ENCODE measurements at places on chromosomes 6 and 20. TPM values are rescaled to one million over a fixed set of nuclear protein-coding genes. Genes with fewer than 3 reads are reported as not detected.
A peak's percentile ranks its signal among the peaks of the same experiment; 100 is the strongest.

The SNX5 gene
- 102 TPM for total RNA-seq

GRCh38 chr6:21928827-21929226 is 335.3 kb downstream of the SOX4 start:
- no peak overlapping the region for H3K4me3 ChIP-seq
- no peaks in the 10 kb centered on the region for H3K27me3 ChIP-seq
- no peak overlapping the region for H3K27ac ChIP-seq
- no peak for DNase-seq

DNA sequence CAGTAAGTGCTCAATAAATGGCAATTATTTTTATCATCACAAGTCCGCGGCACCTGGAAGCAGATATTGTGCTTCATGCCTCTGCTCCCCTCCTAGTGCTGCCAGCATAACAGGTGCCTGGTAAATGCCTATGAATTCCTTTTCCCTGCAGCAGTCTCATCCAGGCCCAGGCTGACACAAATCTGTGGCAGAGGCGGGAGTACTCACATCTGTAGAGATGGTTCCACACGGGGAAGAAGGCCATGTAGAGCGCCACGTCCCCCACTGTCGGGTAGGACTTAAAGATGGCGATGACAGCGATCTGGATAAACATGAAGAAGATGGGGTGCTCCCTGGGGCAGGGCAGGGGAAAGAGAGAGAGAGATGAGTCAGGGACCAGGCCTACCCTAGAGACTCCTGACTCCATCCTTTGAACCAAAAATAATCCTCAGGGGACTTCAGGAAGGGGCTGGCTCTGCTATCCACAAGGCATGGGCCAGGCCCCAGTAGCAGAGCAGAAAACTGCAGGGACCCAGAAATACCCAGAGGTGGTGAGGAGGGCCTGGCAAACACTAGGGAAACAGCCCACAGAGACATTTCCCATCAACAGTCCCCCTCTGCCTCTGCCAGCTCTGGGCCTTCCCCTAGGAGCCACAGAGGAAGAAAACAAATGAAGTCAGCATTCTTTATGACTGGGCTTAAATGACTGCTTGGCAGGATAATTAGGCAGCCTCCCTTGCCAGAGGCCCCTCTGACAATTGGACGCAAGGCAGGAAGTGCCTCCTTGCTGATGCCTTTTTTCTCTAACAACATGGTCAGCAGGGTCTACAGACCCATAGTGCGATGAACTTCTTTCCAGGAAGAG is 23.0 kb downstream of the MAP1LC3A start:
- no peak overlapping the region for H3K4me3 ChIP-seq
- H3K4me1 ChIP-seq = peaks cover 9% of the 10 kb centered on the region
- peaks cover 24% of the 10 kb centered on the region for H3K36me3 ChIP-seq
- H3K27me3 ChIP-seq = no peaks in the 10 kb centered on the region

The NQO2 gene
- total RNA-seq = 16.4 TPM

- H3K27ac ChIP-seq = no peak overlapping the region
- H3K27me3 ChIP-seq = no peaks in the 10 kb centered on the region
- no peaks in the 10 kb centered on the region for H3K4me1 ChIP-seq
- no peaks in the 10 kb centered on the region for H3K36me3 ChIP-seq
- no peak for DNase-seq
Observed at GRCh38 chr20:63427206-63427605, 45.2 kb downstream of the KCNQ2 start.

The MTFR2 gene
- 2.5 TPM for total RNA-seq

- H3K27ac ChIP-seq = no peak overlapping the region
- no peaks in the 10 kb centered on the region for H3K36me3 ChIP-seq
- H3K4me3 ChIP-seq = no peak overlapping the region
- no peaks in the 10 kb centered on the region for H3K4me1 ChIP-seq
Observed at GRCh38 chr6:73640179-73640750, 13.5 kb downstream of the SLC17A5 start.

The BMP7 gene
- 6.3 TPM for total RNA-seq

The RIPPLY2 gene
- 0.28 TPM for total RNA-seq

- H3K4me1 ChIP-seq = no peaks in the 10 kb centered on the region
- no peak for DNase-seq
- H3K27me3 ChIP-seq = no peaks in the 10 kb centered on the region
- no peak overlapping the region for H3K27ac ChIP-seq
Observed at GRCh38 chr6:137020776-137021175, 24.0 kb downstream of the IL20RA start.

DNA sequence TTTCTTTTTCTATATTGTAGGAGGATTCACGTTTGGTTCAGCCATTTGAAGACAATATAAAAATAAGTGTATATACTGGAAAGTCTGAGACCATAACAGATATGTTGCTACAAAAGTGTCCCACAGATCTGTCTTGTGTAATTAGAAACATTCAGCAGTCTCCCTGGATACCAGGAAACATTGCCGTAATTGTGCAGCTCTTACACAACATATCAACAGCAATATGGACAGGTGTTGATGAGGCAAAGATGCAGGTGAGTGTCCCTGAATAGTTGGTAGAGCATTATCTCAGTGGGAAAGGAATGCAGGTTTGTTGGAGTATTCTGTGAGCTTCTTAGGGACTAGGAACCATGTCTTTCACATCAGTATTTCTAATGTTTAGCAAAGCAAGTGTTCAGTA is 18.3 kb upstream of the ADGRF4 start:
- DNase-seq = no peak
- no peaks in the 10 kb centered on the region for H3K27me3 ChIP-seq
- no peaks in the 10 kb centered on the region for H3K36me3 ChIP-seq
- no peak overlapping the region for H3K4me3 ChIP-seq
- H3K27ac ChIP-seq = no peak overlapping the region

The TFAP2D gene
- total RNA-seq = not detected

- peak overlapping the region; percentile 83 for H3K27ac ChIP-seq
- peak overlapping the region; percentile 20 for H3K4me3 ChIP-seq
- no peaks in the 10 kb centered on the region for H3K27me3 ChIP-seq
- peak; percentile 93 for DNase-seq
- no peaks in the 10 kb centered on the region for H3K36me3 ChIP-seq
- peaks cover 29% of the 10 kb centered on the region for H3K4me1 ChIP-seq
Observed at GRCh38 chr6:13355999-13356785, 27.9 kb upstream of the TBC1D7 start.

The ECT2L gene
- total RNA-seq = 0.09 TPM

DNA sequence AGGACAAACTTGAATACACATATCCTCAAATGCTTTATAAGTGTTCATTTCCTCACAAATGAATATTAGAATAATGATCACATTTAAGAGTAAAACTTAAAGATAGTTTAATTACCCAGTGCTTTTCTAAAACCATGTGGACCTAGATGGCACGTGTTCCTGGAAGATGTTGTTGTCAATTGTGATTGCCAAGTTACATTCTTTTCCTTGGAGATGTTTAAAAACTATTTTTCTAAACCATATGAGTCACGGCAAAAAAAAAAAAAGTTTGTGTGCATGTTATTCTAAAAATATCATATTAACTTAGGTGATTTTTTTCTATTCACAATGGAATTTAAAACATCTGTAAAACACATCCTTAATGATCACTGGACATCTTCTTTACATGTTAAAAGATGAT is 51.1 kb downstream of the RCAN2 start:
- no peak overlapping the region for H3K4me3 ChIP-seq
- no peak for DNase-seq
- H3K4me1 ChIP-seq = no peaks in the 10 kb centered on the region
- no peak overlapping the region for H3K27ac ChIP-seq
- H3K27me3 ChIP-seq = no peaks in the 10 kb centered on the region

DNA sequence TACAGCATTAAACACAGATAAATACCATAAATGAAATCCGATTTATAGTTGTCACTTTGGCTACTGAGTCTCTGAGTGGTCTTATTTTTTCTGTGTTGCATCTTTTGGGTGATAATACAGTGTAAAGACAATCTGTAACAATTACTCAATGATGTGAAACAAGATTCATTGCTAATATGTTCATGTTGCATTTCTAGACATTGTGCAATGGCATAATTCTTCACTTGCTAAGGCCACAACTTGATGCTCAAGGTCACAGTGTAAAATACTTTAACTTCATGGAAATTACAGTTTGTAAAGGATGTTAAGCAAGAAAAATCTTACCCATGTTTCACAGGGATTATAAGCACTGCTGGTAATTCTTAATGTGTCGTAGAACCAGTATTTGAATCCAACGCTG is 74.9 kb upstream of the SMLR1 start:
- H3K4me3 ChIP-seq = no peak overlapping the region
- no peaks in the 10 kb centered on the region for H3K36me3 ChIP-seq
- no peak overlapping the region for H3K27ac ChIP-seq

The SENP6 gene
- total RNA-seq = 64.0 TPM

GRCh38 chr20:32957459-32957858 is 46.8 kb downstream of the SUN5 start:
- H3K4me1 ChIP-seq = no peaks in the 10 kb centered on the region
- no peak overlapping the region for H3K4me3 ChIP-seq
- no peak overlapping the region for H3K27ac ChIP-seq

- H3K4me3 ChIP-seq = no peak overlapping the region
- H3K36me3 ChIP-seq = peaks cover 12% of the 10 kb centered on the region
- H3K27me3 ChIP-seq = no peaks in the 10 kb centered on the region
- H3K4me1 ChIP-seq = no peaks in the 10 kb centered on the region
- no peak for DNase-seq
- no peak overlapping the region for H3K27ac ChIP-seq
Observed at GRCh38 chr6:41191569-41191968, 9.4 kb downstream of the TREML2 start.

- H3K27ac ChIP-seq = no peak overlapping the region
- DNase-seq = no peak
- H3K27me3 ChIP-seq = peaks cover 3% of the 10 kb centered on the region
- H3K4me1 ChIP-seq = no peaks in the 10 kb centered on the region
Observed at GRCh38 chr20:62522748-62523396, 47.1 kb upstream of the GATA5 start.

The RBBP8NL gene
- total RNA-seq = 0.33 TPM

- H3K4me1 ChIP-seq = no peaks in the 10 kb centered on the region
- H3K4me3 ChIP-seq = no peak overlapping the region
- H3K27me3 ChIP-seq = no peaks in the 10 kb centered on the region
- peak overlapping the region; percentile 69 for H3K27ac ChIP-seq
- DNase-seq = no peak
Observed at GRCh38 chr20:46990017-46990595, 95.5 kb downstream of the EYA2 start.

- peaks cover 5% of the 10 kb centered on the region for H3K36me3 ChIP-seq
- DNase-seq = no peak
- H3K4me3 ChIP-seq = no peak overlapping the region
- H3K27me3 ChIP-seq = no peaks in the 10 kb centered on the region
- H3K4me1 ChIP-seq = peaks cover 2% of the 10 kb centered on the region
Observed at GRCh38 chr6:150697515-150697914, 97.8 kb downstream of the PLEKHG1 start.

The GSTA2 gene
- 0.14 TPM for total RNA-seq

DNA sequence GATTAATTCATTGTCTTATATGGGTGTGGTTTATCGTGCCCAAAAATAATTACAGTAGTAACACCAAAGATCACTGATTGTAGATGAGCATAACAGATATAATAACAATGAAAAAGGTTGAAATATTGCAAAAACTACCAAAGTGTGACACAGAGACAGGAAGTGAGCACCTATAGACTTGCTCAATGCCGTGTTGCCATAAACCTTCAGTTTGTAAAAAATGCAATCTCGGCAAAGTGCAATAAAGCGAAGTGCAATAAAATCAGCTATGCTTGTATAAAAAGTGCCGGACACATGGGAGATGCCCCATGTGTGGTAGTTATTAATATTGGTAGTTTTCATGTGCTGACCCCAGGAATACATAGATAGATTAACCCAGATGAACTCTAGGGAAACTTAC is 192.6 kb downstream of the NRN1 start:
- H3K4me1 ChIP-seq = peaks cover 37% of the 10 kb centered on the region
- DNase-seq = no peak
- H3K36me3 ChIP-seq = no peaks in the 10 kb centered on the region
- no peak overlapping the region for H3K4me3 ChIP-seq

- no peak overlapping the region for H3K4me3 ChIP-seq
- peaks cover 11% of the 10 kb centered on the region for H3K4me1 ChIP-seq
- no peaks in the 10 kb centered on the region for H3K27me3 ChIP-seq
- H3K36me3 ChIP-seq = peaks cover 82% of the 10 kb centered on the region
Observed at GRCh38 chr20:63594043-63594561, 20.1 kb upstream of the HELZ2 start.

The MYL9 gene
- 6.8 TPM for total RNA-seq

The ADAM33 gene
- total RNA-seq = 0.90 TPM

DNA sequence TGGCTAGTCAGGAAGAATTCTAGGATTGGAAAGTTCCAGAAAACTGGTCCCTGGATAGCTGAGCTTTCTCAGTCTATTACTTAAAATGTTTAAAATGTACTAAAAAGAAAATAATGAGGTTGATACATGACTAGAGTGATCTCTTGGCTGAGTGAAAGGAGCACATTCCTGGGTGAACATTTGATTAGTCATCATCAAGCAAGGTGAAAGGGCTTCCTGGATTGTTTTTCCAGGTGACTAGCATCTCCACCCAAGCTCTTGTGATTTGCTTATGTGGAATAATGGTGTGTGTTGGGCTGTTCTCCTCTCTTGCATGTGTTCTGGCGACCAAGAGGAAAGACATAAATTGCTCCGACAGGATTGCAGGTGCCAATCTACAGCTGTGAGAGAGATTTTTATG is 42.9 kb downstream of the PKIB start:
- H3K36me3 ChIP-seq = no peaks in the 10 kb centered on the region
- H3K27me3 ChIP-seq = no peaks in the 10 kb centered on the region
- H3K27ac ChIP-seq = no peak overlapping the region
- H3K4me3 ChIP-seq = no peak overlapping the region

GRCh38 chr20:57794036-57794435 is 84.2 kb upstream of the PMEPA1 start:
- no peak for DNase-seq
- H3K4me3 ChIP-seq = no peak overlapping the region
- no peak overlapping the region for H3K27ac ChIP-seq
- H3K36me3 ChIP-seq = no peaks in the 10 kb centered on the region

The LRRC73 gene
- total RNA-seq = 0.09 TPM

- H3K27me3 ChIP-seq = no peaks in the 10 kb centered on the region
- no peak overlapping the region for H3K27ac ChIP-seq
- H3K4me3 ChIP-seq = no peak overlapping the region
Observed at GRCh38 chr6:157558487-157559200, 177.7 kb downstream of the ZDHHC14 start.

GRCh38 chr6:165055231-165055630 is 254.2 kb downstream of the C6orf118 start:
- no peak overlapping the region for H3K27ac ChIP-seq
- no peak for DNase-seq
- no peak overlapping the region for H3K4me3 ChIP-seq
- H3K27me3 ChIP-seq = no peaks in the 10 kb centered on the region

Data from thymus (tissue), 14 donors.